LNCaP clone FGC (cell line): ENCODE measurements at places on chromosomes 4 and X.
A peak's percentile ranks its signal among the peaks of the same experiment; 100 is the strongest.

DNA sequence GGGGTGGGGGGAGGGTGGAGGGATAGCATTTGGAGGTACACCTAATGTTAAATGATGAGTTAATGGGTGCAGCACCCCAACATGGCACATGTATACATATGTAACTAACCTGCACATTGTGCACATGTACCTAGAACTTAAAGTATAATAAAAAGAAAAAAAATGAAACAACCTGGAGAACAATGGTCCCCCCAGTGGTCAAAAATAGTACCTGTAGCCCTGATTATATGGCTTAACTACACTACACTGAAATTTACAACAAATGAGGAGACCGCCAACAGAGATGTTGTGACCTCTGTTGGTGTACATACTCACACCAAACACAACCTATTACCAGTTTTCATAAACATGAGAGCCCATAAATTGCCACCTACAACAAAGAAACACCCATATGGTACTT lies 7.3 kb upstream of the MAGEE1 start:
- DNase-seq = no peak

- DNase-seq = no peak
These were observed 3.1 kb downstream of the CCDC120 start for GRCh38 chrX:49061916-49062315.

DNA sequence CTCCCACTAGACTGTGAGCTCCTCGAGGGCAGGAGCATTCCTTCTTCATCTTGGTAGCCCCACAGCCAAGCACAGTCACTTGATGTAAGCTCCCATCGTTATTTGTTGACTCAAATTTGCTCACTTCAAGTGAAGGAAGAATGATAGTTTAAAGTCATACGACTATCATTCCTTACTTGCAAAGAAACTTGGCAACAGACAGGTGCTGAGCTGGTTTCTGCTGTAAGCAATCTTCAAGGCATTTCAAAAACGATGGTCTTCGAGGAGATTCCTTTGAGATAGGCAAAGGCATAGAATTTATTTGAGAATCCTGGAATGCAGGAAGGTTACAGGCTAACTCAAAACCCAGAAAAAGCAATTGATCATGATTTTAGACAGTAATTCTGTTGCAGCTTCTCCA lies 64.8 kb downstream of the QDPR start:
- DNase-seq = no peak

GRCh38 chrX:119870626-119871131 lies 854 bp downstream of the RNF113A start:
- DNase-seq = no peak

DNA sequence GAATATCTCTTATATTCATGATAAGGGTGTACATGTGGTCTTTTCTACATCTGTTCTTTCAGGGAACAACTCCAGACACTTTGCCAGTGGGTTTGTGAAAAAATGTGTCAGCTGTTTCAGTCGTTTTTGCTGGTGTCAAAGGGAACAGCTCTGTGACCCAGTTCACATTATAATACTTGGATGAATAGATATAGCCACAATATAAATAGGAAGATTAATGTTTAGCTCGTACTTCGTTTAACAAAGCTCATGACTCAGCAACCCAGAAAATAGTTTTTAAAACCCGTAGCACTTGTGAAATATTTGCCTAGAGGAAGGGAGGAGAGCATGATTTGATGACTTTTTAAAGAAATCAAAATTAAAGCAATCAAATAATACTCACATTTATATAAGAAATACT lies 7.9 kb downstream of the LIAS start:
- no peak for DNase-seq

- no peak for DNase-seq
These were observed 35.2 kb upstream of the SCD5 start for GRCh38 chr4:82833696-82834313.

DNA sequence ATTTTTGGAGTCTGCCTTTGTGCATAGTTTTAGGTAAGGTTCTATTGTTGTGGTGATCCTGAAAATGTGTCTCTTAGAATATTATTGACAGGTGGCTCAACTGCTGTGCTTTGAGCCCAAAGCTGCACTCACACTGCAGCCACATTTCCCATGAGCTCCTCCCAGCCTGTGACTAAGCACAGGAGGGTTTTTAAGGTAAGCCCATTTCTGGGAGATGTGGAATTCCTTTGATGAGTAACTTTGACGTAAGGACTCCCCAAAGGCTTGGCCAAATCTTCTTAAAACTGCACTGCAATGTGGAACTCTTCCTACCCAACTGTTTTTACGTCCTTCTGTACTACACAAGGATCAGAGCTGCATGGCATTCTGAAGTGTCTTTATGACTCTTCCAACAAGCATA lies 20.0 kb upstream of the TMPRSS11A start:
- no peak for DNase-seq

GRCh38 chr4:14446311-14446710 lies 556.0 kb upstream of the CPEB2 start:
- no peak for DNase-seq

DNA sequence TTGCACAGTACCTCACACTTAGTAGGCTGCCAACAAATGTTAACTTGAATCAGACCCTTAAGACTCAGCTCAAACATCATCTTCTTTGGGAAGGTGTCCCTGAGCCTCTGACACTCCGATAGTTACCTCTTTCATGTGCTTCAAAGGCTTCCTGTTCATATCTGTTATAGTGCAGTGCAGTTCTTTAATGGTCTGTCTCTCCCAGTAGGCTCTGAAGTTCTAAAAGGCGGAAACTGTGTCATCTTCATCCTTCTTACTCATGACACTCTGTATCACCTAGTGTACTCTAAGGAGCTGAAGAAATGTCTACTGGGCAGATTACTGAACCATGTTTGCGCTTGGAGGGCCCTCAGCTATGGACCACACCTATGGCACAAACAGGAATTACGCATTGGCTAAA lies 2.1 kb upstream of the DIAPH2 start:
- DNase-seq = no peak

DNA sequence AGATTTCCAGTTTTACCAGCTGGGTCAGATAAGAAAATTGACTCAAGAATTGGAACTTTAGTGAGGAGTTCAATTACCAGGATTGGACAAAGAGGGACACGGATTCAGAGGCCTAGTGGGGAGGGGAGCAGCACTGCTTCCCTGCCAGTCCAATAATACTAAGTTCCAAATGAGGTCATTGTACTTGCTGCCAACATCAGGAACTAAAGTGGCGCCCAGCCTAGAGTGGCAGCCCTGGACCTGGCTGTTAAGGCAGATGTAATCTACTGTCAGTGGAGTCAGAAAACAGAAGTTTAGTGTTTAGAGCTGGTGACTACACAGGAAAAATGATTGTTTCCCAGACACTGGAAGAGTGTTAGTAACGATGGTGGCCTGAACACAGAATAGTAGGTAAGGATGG lies 42.7 kb upstream of the RAPGEF2 start:
- peak; percentile 58 for DNase-seq

- no peak for DNase-seq
These were observed 47.7 kb downstream of the PRPS1 start for GRCh38 chrX:107675823-107676555.

GRCh38 chr4:89615051-89615450 lies 221.9 kb downstream of the SNCA start:
- DNase-seq = no peak

GRCh38 chr4:184514121-184514988 lies 40.0 kb upstream of the IRF2 start:
- DNase-seq = no peak

DNA sequence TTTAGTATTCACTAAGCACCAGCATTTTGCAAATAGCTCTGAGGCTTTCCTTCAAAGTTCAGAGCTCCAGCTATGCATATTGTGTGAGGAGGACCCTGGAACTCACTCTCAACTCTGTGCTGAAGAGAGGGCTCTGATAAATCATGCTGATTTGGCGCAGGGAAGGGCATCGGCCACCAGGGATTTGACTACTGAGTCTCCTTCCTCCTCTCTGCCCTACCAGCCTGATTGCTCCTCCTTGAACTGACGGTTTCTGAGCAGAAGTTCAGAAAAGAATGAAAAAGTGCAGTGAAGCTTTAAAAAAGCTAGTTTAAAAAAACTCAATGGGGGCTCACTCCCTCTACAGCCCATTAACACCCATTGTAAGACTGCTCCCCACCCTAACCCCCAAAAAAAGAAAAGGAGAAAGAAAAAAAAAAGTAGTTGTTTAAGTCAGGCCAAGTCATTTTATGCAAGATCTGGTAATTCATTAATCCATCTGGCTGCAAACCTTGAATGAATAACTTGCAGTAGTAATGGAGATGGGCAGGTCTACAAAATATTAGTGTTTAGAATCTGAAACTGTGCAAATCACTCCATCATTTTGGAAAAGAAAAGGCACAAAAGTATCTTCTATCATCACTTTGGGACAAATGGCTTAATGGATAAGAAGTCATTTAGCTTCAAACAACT lies 13.3 kb downstream of the PPARGC1A start:
- no peak for DNase-seq

GRCh38 chr4:162497564-162498167 lies 333.9 kb upstream of the FSTL5 start:
- no peak for DNase-seq

GRCh38 chr4:152996111-152996571 lies 60.0 kb downstream of the FHDC1 start:
- DNase-seq = no peak

DNA sequence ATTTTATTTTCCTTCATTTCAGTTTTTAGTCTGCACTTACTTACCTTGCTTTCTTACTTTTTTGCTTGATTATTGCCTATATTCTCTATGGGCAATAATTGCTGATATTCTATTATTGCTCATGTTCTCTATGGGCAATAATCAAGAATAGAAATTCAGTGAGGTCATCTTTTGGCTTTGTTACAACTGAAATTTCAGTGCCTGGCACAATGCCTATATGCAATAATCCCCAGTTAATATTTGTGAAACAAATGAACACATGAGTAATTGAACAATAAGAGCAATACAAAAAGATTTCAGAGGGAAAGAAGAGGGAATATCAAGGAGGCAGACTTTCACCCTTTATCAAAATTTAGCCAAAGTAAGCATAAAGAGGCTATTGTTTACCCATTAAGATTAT lies 48.6 kb upstream of the ARSJ start:
- no peak for DNase-seq

- no peak for DNase-seq
These were observed 42.3 kb upstream of the HMX1 start for GRCh38 chr4:8913858-8914460.

DNA sequence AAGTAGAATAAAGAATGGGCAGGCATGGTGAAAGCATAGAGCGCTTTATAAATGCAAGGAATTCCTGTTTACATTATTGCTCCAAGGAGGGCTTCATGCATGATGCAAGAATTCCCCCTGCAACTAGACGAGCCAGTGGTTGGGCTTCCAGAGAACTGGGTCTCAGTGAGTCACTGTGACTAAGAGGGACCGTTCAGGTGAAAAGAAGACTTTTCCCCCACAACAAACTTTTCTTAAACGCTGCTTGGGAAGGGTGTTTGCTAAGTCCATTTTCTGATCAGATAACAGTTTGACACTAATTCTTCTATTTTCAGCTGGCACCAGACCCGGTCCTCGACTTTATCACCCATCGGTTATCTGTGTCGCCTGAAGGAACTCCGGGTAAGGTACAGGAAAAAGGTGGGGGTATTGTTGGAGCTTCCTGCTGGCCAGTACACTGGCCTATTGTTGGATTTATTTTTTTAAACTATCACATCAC lies 40.1 kb downstream of the LDB2 start:
- DNase-seq = no peak

DNA sequence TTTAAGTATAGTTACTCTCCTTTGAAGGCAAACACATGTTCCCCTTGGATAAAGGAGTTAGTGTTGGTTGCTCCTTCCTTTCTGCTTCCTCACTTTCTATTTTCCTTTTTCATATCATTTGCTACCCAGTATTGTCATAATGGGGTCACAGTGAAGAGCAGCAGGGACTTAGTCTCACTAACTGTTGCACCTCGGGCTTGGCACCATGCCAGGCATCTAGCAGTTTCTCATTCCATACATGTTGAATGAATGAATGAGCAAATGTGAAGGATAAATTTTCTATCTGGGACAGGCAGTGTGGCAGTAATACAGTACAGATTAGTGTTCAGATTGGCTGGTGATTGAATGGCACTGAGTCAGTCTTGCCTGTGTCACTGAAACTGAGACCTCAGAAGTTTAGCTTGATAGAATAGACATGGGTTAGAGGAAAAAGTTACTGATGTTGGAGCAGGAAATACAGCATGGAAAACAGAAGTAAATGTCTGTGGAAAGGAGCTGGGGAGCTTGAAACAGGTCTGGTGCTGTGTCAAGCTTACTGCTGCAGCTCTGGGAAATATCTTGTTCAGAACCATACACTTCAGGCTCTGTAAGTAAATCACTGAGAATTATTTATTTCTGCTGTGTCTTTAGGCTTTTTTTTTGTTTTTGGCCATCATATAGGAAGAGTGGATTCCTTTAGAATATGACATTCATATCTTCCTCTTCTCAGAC lies 55.8 kb upstream of the PITX2 start:
- DNase-seq = no peak

DNA sequence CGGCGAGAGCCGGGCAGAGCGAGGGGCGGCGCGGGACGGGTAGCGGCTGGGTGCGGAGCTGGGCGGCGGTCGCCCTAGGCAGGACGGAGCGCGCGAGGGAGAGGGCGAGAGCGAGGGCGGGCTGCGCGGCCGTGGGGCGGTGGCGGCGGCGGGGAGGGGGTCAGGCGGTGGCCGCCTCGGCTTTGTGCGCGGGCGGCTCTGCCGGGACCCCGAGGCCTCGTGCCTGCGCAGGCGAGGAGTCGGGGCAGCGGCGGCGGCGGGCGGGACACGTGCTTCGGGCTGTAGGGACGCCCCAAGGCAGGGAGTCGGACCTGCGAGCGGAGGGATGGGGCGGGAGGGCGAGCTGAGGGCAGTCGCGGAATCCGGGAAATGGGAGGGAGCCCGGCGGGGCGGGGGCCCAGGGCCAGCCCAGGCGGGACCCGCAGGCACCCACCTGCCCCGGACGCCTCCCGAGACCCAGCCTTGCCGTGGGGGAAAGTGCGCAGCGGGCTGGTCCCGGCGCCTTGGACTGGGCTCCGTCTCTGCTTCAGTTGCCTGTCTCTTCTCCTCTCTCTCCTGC lies 465 bp downstream of the BMPR1B start:
- DNase-seq = no peak

GRCh38 chrX:21374163-21374993 lies at the start of gene CNKSR2:
CNKSR2 (plus strand) TSS chrX:21374418; CDS start chrX:21374898, 480 bp downstream.
- DNase-seq = no peak

DNA sequence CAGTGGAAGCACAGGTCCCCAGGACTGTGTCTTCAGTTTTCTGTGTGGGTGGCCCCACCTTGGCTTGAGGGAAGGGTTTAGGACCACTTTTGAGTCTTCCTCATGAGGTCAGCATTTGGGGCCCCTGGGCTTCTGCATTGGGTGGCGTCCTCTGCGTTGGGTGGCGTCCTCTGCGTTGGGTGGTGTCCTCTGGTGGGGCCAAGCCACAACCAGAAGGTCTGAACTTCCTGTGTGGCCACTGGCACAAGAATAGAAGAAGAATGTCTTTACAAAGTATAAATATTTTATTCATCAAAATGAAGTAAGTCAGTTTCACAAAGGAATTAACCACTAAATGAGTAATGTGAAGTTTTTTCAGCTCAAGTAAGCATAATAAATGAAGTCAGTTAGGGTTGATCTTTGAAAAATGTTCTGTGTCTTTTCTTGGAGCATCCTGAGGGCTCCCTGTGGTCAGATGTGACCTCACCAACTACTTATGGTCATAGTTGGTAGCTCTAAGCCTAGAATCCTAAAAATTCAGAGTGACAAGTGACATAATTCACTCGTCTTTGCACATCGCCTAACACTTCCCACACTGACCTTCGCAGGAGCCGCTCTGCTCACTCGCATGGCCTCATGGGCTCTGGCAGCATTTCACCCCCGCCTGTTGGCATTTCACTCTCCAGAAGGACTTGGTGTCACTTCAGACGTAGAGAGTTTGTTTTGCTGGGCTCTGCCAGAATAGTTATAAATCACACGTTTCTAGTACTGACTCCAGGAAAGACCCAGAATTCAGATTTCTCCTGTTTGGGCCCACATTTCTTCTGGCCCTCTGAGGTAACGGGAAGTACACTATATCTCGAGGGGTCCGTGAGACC lies 39.0 kb upstream of the HGFAC start:
- no peak for DNase-seq
